ENCODE measurements at places on chromosomes 2 and 18.

DNA sequence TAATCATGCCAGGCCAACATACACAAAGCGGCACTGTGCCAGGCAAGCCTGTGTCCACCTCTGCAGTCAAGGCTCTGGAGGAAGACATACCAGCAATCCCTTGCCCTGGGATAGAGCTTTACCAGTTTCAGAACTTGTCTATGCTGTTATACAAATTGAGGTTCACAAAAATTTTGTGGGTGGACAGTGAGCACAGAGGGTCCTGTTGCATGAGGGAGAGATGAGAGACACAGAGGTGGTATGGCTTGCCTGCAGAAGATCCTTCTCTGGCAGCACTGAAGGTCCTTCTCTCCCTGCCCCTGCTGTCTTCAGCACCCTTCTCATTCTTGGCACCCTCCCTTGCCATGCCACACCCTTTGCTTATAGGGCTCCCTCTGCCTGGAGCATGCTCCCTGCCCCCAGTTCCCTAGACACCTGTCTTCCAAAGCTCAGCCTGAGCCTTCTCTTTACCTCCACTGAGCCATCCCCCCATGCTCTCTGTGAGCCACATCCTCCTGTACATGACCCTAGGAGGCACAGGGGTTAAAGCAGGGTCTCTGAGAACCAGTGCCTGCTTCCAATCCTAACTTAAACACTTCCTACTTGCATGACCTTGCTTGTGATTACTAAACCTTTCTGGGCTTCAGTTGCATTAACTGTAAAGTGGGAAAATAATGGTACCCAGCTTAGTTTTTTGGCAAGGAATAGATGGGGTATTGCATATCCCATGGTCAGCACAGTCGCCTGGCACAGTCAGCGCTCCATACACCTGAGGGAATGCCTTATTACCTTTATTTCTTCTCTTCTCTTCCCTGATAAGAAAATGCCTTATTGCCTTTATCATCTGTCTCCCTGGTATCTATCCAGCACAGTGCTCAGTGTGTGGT is 857 bp downstream of the FABP1 start:
- no peak for DNase-seq

GRCh38 chr18:27355308-27355707 is 170.2 kb upstream of the CHST9 start:
- no peak for DNase-seq

DNA sequence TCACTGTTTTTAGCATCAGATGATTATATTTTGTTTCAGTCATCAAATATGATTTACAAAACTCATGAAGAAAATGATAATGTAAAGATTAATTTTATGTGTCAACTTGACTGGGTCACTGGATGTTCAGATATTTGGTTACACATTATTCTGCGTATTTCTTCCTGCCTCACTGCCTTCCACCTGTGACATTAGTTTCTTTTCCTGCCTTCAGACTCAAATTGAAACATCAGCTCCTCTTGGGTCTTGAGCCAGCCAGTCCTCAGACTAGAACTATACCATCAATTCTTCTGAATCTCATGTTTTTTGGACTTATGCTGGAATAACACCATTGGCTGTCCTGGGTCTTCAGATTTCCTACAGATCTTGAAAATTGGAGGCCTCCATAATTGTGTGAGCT is 96.7 kb downstream of the ZNF385B start:
- DNase-seq = no peak

- no peak for DNase-seq
These were observed 33.0 kb upstream of the ARL5A start for GRCh38 chr2:151861174-151861573.

- no peak for DNase-seq
These were observed 72.9 kb upstream of the RBM44 start for GRCh38 chr2:237725661-237726060.

DNA sequence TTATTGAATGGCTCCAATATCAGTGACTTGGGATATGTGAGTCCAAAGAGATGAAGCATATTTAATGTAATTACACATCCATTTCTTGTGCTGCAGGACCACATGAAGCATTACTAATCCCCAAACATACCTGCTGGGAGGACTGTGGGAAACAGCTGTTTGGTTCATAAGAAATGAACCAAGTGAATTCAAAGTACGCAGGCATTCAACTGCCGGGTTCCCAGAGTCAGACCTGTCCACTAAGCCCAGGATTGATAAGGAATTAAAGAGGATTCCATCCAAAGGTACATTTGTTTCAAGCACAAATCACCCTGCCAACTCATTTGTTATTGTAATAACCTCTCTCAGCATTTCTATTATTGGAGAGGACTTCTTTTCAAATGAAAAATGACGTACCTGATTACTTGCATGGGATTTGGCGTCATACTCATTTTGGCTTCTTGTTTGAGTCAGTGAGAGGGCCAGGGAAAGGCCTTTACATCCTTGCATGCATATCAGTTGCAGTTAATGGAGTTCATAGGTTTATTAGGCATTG is 230.7 kb downstream of the TXNL1 start:
- no peak for DNase-seq

DNA sequence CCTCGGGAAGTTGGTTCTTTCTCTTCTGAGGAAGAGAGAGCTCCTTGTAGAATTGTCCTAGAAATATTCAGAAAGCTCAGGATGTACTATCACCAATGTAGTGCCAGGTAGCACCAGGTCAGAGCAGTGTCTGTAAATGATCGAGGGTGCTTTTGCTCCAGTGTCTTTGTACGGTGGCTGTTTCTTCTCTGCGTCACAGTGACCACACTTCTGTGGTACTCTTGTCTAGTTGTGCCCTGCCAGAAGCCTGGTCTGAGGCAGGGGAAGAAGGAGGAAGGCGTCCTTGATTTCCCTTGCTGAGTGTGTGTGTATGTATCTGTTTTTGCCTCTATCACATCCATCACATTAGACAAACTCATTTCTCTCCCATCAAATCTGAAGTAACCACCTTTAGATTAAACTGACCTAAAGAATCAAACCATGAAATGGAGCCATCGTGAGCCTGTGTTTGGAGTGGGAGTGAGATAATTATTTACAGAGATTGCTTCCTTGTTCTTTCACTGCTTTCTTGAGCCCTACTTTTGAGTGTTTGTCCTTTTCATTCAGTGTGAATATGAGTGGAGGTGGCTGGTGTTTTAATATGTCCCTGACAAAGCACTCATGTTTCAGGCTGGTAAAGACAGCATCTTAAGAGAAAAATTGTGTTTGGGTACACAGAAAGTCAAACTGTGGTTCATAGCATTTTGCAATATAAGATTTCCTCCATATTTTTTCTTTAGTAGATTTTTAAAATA is 97.2 kb downstream of the ACOXL start:
- DNase-seq = no peak

- no peak for DNase-seq
These were observed 130.7 kb downstream of the AQP4 start for GRCh38 chr18:26734760-26735159.

- DNase-seq = no peak
These were observed 50.4 kb downstream of the CDCA7 start for GRCh38 chr2:173404841-173405750.

DNA sequence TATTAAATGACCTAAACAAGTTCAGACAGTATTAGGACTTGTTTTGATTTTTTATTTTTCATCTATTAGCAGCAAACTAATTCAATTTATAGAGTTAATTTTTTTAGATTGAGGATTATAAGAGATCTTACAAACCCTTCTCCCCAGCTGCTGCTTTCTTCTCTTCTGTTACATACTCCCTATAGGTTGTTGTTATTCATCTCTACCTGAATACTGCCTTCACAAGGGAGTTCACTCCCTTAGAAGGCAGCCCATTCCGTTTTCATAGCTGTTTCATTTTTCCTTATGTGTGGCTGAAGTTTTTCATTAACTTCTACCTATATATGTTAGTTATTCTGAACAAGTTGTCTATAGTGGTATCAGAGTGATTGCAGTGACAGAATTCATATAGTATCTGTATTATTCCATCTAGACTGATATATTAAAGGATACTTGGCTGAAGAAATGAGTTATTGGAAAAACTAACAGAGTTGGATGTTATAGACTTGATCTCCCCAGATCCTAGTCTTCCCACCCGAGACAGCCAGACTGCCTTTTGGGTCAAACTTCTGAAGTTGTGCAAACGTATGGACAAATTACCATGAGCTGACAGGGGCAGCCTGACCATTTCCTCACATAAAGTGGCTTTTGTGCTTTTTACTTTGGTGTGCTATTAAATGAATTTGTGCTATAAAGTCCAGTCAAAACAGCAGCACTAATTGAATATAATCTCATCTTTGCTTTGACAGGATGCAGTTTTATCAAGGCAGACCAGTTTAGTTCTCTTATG is 8.7 kb downstream of the GLS start:
- DNase-seq = no peak

DNA sequence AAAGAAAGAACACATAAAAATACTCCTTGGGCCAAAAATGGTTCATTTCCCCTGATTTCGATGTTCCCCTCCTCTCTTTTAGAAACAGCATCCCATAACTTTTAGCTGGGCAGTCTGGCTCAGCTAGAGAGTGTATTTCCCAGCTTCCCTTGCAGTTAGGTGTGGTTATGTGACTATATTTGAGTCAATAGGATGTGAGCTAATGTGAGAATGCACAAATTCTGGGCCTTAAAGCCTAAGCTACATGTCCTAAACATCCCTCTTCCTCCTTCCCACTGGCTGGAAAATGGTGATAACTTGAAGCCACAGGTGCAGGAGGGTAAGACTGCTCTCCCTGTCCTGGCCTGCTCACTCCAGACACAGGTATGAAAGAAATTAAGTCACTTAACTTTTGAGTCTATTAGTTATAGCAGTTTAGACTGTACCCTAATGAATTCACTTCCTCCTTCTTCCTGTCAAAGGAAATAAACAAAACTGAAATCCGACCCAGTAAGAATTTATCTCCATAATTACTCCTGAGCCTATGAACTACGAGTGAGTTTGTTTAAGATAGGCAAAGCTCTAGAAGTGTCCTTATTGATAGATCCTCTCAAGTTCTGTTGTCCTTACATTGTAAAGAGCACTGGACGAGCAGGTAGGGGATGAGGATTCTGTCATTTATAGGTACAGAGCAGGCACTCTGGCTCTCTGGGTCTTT is 177.6 kb downstream of the MTX2 start:
- no peak for DNase-seq

GRCh38 chr18:64415218-64415617 is 266.3 kb upstream of the LINC00305 start:
- no peak for DNase-seq

DNA sequence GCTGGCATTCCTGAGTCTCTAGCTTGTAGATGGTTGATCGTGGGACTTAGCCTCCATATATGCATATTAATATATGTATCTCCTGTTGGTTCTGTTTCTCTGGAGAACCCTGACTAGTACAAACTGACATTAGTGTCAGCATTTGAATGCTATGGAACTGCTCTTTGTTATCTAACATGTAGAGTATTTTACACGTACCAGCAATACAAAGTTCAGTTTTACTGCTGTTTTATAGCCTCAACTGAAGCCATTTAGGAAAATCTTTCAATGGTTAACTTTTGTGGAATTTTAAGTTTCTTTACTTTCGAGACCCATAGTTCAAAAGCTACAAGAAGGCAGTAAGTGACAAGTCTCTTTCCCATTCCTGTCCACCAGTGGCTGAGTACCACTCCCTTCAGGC is 418.4 kb downstream of the NUP35 start:
- DNase-seq = no peak

GRCh38 chr2:180202467-180202951 is 195.4 kb upstream of the CWC22 start:
- DNase-seq = no peak

GRCh38 chr2:132279930-132280615 is 118.3 kb upstream of the ANKRD30BL start:
- no peak for DNase-seq
